ENCODE measurements at places on chromosomes 11 and 22.

DNA sequence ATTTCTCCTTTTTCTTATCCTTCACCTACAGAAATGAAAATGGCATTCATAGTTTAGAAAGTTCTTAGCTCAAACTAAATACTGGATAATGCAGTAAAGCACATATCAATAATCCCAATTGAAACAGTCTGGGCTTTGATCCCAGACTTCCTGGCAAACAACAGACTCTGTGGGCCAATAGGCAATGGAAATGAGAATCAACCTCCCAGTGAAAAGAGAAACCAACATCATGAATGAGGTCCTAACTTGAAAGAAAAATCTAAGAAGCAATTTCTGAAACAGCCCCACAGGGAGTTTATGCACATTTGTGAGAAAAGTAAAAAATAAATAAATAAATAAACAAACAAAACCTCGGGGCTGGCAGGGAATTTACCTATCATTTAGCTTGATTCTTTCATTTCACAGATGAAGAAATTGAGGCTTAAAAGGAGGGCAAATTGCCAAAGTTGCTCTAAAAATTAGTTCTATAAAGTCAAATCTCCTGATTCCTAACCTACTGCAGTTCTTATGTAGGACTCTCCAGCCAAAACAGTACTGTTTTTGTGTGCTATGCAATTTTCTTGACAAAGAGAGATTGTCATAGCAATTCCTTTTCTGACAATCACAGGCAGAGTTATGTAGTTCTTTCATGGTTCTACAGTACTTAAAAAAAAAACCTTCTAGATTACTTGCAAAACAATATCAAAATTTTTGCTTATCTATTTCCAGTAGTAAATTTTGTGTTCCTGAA lies 265.8 kb downstream of the GRM5 start:
- DNase-seq: no peak

DNA sequence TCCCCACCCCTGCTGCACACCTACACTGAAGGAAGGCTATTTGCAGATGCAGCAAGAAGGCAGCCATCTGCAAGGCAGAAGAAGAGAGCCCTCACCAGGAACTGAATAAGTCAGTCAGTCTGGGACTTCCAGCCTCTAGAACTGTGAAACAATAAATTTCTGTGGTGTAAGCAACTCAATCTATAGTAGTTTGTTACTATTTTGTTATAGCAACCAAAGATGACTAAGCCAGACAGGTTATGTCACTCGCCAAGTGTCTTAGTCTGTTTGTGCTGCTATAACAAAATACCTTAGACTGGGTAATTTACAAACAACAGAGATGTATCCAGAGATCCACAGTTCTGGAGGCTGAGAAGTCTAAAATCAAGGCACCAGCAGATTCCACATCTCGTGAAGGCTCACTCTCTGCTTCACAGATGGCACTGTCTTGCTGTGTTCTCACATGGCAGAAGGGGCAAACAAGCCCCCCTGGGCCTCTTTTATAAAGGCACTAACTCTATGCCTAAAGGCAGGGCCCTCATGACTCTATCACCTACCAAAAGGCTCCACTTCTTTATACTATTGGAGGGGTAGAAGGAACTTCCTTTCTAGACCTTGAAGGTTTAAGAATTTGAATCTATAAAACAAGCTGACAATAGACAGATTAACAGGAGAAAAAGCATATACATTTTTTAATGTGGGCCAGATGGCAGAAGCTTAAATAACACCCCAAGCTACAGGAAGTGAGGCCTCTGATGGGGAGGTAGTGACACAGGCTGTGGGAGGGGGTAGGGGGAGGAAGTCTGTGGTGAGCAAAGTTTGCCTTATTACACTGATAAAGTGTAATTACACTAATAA lies 12.3 kb downstream of the APOL6 start:
- DNase-seq: no peak

DNA sequence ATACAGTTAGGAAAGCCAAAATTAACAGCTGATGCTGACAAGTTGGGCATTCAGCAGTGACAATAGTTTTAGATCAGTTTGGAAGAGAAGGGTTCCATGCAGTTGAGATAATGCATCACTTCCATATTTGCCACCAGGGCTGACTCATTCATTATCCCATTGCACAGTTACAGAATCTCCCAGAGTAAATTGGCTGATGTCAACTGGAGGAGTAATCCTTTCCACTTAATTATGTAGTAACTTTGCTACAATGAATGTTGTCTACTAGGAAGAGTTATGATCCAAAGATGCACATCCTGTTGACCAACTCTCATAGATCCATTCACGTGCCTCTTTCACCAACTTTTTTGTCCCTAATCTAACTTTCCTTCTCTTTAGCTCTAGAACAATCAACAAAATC lies 123.3 kb upstream of the LUZP2 start:
- no peak for DNase-seq

DNA sequence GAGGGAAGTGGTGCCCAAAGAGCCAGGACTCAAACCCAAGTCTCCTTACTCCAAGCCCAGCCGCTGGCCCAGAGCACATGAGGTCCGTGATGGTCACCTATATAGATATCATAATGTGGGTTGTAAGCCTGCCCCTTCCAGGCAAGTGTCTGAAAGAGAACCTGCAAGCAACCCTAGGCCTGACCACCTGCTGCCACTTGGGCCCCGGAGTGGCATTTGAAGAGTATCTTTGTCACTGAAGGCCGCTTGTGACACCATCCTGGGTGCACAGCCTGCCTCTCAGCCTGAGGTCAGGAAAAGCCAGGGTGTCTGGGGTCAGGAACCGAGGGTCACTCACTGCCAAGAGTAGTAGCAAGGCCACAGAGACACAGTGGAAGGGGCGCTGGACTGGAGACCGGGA lies 32.4 kb downstream of the OTOG start:
- no peak for DNase-seq

DNA sequence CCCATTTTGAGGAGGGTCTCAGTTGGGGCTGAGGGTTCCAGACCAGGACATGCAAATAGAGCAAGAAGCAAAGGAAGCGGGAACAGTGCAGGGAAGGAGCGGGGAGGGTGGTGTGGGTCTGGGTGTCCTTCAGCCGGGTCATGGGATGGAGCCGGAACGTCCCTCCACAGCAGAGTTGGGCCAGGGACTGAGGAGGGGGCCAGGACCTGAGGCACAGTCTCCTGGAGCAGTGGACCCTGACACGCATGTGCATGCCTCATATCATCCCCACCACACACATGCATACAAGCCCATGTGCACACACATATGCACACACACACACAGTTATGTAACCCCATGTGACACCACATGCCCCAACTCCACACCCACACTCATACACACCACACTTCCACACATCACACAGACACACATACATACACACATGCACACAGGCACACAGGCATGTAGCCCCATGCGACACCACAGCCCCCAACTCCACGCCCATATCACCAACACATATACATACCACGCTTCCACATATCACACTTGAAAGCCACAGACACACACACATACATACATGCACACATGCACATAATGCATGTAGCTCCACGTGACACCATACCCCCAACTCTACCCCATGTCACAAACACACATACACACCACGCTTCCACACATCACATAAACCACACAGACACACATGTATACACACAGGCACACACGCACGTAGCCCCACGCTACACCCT lies 1026.6 kb downstream of the BRD1 start:
- DNase-seq: no peak

DNA sequence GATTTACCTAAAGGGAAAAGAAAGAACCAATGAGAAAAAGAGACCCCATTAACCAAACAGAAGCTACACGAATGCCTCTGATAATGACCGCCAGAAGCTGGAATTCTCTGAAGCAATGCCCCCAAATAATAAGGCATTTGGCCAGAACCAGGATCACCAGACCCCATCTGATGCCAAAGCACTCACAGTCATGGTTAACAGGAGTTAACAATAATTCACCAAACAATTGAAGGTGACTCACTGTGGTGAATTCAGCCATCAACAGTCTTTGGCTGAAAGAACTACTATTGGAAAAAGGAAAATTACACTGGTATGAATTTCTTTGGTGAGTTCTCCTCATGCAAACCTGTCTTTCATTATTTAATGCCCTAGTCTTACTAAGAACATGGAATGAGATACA lies 21.9 kb upstream of the NFRKB start:
- no peak for DNase-seq

DNA sequence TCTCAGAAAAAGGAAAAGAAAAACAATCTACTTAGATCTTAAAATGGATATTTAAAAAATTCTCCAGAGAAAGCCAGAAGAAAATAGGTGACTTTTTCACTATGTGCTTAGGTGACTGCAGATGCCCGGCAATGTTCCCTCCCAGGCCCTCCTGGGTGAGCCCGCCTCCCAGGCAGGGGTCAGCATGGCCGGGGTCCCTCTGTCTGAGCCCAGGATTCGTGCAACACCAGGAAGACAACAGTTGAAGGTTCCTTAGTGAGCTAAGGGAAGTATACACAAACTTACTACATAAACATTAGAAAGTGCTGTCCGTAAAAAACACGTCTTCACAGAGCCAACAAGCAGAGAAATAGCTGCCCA lies 11.6 kb downstream of the MAPK8IP2 start:
- DNase-seq: no peak

DNA sequence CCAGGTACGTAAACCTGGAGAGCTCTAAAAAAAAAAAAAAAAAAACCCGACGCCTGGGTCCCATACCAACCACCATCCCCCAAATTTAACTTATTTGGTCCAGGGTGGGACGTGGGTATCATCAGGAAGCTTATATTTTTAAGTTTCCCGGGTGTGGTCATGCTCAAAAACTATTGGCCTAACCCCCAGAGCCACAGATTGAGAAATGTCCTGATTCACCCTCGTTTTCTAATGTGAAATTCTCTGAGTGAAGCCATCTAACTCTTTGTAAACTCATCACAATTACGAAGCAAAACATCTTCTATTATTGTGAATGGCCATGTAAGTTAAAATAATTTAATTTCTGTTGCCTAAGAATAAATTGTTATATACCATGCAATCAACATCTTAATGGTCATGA lies 29.6 kb downstream of the PAK1 start:
- DNase-seq: no peak

- DNase-seq: no peak
These were observed 64.6 kb upstream of the POU2AF1 start for GRCh38 chr11:111443640-111444039.
